ENCODE measurements at places on chromosomes 7 and 10.

- DNase-seq: no peak
These were observed 416.7 kb downstream of the TFEC start for GRCh38 chr7:115613836-115614235.

DNA sequence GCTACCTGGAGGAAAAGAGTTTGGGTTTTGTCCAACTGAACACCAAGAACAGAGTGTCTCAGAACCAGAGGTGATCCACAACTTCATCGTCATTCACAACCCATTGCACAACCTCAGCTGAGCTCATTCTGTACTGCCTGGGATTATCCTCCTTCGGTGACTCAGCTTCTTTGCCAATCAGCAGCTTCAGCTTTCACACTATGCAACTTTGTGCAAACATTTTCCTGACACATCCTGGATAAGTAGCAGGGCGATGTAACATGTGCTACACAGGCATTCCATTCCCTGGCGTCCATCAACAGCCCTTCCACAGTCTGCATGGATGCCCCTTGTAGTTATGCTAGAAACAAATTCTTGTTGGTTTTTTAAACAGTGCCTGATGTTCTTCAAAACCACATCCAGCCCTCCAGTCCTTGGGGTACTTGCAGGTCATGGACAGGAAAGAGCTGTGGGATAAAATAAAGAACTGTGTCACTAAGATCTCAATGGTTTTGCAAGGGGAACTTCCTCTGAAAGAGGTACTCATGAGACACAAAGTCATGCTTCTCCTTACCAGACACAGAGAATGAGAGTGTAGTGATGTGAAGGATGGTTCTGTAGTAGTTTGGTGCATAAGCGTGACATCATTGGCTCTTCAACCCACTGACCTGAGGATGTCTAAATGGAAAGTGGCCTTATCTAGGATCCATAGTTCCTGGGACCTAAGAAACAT, 478.5 kb downstream of the KIF20B start:
- DNase-seq: no peak

DNA sequence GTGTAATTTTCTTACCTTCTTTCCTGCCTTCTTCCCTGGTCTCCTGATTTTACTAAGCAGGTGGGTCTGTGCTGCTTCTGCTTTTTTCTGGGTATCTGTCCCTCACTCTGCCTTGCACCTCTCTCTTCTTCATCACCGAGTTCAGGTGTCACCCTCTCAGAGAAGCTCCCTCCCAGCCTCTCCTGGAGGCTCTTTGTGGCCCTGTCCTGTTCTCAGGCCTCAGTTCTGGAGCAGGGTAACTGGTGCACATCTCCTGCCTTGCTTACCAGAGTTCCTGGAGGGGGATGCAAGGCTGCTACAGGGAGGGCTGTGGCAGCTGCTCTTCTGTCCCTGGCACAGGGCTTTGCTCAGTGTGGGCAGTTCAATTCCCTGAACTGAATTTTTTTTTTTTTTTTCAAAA, 66.1 kb downstream of the RBM33 start:
- no peak for DNase-seq

DNA sequence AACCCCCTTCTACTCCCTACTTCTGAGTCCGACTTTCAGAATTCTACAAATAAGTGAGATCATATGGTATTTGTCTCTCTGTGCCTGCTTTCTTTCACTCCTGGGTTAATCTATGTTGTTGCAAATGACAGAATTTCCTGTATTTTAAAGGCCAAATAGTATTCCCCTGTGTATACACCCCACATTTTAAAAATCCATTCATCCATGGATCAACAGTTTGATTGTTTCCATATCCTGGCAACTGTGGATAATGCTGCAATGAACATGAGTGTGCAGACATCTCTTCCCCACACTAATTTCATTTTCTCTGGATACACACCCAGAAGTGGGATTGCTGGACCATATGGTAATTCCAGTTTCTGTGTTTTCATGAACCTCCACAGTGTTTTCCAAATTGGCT, 225.8 kb upstream of the TCERG1L start:
- no peak for DNase-seq

DNA sequence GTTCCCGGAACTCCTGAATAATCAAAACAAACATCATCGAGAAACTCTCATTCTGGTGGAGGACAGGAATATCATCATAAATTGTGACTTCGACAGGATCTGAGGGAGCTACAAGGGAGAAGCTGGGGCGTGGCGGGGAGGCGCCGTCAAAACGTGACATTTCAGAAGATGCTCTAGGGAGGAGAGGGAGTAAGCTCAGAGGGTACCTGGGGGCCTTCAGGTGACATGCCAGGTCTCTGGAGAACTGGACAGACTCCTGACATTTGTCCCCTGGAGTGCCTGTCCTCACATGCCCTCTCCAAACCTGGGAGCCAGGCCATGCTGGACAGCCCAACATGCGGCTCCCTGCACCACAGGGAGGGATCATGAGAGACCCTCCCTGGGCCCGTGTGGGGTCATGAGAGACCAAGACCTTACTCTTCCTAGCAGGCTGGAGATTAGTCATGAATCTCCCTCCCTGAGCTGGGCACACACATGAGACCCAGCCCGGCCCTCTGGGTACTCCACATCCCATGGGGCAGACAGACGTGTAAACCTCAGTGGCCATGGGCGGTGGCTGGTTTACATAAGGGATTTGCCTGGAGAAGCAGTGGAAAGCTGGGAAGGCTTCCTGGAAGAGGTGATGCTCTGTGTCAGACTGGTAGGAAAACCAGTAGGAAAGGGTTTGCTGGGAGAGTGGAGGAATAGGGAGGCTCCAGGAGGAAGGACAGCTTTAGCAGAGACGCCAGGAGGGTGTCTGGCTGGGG, 81.0 kb downstream of the MYL10 start:
- no peak for DNase-seq

GRCh38 chr10:11515596-11516430, 95.6 kb downstream of the USP6NL start:
- peak; percentile 38 for DNase-seq

- no peak for DNase-seq
These were observed 110.1 kb downstream of the CDK14 start for GRCh38 chr7:90706072-90706716.

DNA sequence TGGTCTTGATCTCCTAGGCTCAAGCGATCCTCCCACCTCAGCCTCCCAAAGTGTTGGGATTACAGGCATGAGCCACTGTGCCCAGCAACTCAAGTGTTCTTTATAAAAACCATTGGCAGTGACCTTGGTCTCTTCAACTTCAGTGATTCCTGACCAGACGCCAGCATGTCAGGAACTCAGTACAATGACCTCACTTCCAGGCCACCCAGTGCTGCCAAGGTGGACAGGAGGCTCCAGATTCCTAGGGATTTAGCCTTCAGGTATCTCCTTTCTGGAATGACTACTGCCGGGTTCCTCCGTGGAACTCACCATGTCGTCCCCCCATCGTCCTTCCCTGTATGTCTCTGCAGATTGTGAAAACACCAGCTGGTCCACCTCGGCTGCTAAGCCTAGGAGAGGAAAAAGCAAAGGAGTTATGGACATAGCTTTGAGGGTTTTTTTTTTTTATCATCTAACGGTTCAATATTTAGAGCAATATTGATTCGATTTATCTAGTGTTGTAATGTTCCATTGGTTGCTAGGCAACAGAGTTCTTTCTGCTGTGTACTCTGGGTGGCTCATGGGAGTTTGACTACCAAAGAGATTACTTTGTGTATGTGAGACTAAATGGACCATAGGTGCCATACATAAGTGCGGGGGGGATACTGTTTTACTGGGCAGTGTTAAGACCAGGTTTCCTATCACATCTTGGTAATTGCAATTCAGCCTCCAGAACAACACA, 425.8 kb upstream of the AUTS2 start:
- DNase-seq: no peak

DNA sequence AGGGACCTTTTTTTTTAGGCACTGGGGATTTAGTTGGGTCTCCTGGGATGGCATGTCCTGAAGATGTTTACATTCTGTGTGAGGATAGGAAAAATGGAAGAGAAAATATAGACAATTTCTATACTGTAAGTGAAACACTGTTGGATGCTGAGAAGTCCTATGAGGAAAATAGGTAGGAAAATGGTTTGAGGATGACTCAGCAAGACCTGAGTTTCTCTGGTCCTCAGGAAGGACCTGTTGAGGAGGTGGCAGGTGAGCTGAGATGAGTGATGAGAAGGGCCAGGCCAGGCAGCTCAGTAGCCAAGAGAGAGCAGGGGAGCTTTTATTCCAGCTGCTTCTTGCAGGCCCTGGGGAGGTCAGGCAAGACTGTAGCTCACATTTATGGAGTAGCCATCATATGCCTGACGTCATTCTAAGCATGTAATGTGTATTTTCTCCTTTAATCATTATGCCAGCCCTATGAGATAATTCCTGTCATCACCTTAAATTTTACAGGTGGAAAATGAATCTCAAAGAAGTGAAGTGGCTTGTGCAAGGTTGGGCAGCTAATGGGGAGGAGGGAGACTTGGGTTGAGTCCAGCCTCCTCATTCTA, 19.1 kb upstream of the LRRC18 start:
- no peak for DNase-seq

- no peak for DNase-seq
These were observed 1.1 kb upstream of the ZNF503 start for GRCh38 chr10:75402486-75403143.

- DNase-seq: no peak
These were observed 137.3 kb upstream of the EEPD1 start for GRCh38 chr7:36015733-36016132.

GRCh38 chr7:16999541-17000267, 117.9 kb upstream of the AGR3 start:
- no peak for DNase-seq

- no peak for DNase-seq
These were observed 14.4 kb upstream of the KIF5B start for GRCh38 chr10:32070645-32071044.
